ENCODE measurements at places on chromosomes 1 and 21.

GRCh38 chr1:207352554-207352953 lies 31.1 kb downstream of the CD55 start:
- no peak for DNase-seq

DNA sequence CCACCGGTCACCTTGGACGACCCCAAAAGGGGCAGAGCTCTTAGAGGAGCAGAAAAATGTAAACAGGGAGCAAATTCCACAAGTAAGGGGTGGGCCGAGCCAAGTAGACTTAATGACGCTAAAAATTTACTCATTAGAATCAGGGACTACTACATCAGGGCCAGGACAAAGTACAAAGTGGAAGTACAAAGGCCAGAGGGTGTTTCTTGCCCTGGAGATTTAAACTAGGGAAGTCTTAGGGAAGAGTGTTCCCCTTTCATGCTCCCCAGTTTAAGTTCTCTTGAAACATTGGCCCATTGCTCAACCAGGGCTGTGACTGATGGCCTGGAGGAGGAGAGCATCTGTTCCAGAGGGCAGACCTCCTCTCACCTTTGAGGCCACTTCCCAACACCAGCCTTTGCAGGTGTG lies 48.6 kb downstream of the BACH1 start:
- no peak for DNase-seq

GRCh38 chr1:25683731-25684130 lies 67.1 kb downstream of the MAN1C1 start:
- no peak for DNase-seq

- no peak for DNase-seq
Measured at GRCh38 chr1:151916726-151917370, 7.5 kb upstream of the THEM4 start.

GRCh38 chr1:39391691-39392679 lies 99.5 kb upstream of the BMP8A start:
- no peak for DNase-seq

- no peak for DNase-seq
Measured at GRCh38 chr1:115135681-115136080, 46.4 kb upstream of the TSPAN2 start.

- DNase-seq, result no peak
Measured at GRCh38 chr1:95127380-95127779, 10.2 kb downstream of the TLCD4 start.

GRCh38 chr1:64308866-64309265 lies 105.4 kb downstream of the UBE2U start:
- DNase-seq, result no peak

DNA sequence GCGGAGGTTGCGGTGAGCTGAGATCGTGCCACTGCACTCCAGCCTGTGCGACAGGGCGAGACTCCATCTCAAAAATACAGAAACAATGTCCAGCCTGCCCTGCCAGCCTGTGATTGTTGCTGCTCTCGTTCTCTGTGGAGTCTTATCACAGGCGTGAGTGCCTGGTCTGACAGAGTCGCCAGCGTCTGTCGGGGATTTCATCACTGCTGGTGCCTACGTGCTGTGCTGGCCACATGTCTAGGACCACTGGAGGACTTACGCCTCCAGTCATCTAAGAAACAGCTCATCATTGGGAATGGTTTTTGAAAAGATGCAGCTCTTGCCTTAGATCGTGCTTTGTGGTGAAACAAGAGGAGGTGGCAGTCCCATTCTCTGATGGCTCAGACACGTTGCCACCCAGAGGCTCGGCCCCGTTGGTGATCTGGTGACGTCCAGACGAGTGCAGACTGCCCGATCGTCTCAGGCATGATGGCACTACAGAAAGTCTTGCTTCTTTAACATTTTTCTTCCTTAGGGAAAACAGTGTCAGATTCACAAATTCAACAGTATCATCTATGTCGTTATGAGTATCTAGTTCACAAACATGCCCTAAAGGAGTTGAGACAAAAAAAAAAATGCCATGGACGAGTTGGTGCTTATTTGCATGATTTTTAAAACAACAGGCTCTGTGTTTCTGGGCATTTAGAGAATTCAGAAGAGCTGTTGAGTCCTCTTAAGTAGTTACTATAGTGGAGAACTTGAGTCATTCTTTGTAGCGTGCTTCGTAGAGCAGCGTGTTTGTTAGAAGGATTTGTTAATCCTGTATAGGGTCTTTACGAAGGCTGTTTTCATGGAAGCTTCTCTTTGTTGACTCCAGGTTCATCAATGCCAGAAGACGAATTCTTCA lies 47.5 kb downstream of the CBS start:
- DNase-seq, result no peak

DNA sequence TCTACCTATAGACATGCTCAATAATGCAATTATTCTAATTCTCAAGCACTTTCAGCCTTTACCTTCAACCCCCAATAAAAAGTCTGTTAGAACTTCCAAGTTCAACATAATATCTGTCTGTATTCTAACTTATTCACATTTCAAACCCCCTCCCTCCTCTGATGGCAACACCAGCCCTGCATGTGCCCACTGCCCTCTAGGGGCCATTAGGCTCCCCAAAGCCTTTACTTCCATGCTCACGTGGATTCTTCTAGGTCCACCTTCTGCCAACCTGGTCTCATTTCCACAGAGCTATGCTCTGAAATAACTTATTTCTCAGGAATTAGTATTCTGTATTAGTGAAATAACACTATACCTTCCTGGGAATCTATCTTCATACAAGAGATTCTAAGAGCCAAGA lies 22.2 kb upstream of the KPRP start:
- no peak for DNase-seq

- no peak for DNase-seq
Measured at GRCh38 chr1:228963795-228964177, 228.5 kb downstream of the RHOU start.

- no peak for DNase-seq
Measured at GRCh38 chr1:69295265-69295664, 272.5 kb upstream of the LRRC7 start.

- no peak for DNase-seq
Measured at GRCh38 chr1:43537423-43538142, 6.9 kb downstream of the PTPRF start.

GRCh38 chr1:179082333-179082998 lies 596 bp downstream of the TOR3A start:
- DNase-seq, result peak; percentile 50

GRCh38 chr1:87279966-87280535 lies 48.6 kb upstream of the LMO4 start:
- DNase-seq, result no peak

- DNase-seq, result peak; percentile 69
Measured at GRCh38 chr1:44212355-44213221, 683 bp upstream of the DMAP1 start.

GRCh38 chr1:183209533-183210158 lies 23.6 kb downstream of the LAMC2 start:
- no peak for DNase-seq

- no peak for DNase-seq
Measured at GRCh38 chr1:212203630-212204029, 81.6 kb upstream of the PPP2R5A start.

GRCh38 chr1:232183802-232184201 lies 446.1 kb downstream of the SIPA1L2 start:
- DNase-seq, result no peak

DNA sequence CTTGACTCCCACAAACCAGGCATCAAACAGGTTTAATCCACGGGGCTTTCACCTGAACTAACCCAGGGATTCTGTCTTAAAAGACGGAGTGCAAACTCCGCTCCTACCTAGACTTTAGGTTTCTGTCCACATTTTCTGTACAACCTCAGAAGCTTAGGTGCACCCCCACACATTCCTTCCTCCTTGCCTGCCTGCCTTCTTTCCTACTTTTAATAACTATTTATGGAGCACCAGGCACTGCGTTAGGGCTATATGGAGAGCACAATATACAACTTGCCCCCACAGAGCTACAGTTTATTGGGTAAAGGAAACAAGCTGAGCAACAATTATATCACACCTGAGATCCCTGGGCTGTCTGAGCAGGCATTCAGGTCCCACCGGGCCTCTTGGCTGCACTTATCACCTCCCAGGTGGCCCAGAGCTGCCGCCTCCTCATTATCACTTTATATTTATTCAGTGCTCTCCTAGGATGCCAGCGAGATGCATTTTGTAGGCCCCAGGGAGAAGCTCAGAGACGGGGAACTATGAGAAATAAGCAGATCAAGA lies 64.1 kb downstream of the DNTTIP2 start:
- no peak for DNase-seq
